Kidney (tissue), 22 donors: ENCODE measurements at places on chromosomes 5 and 9. TPM values are rescaled to one million over a fixed set of nuclear protein-coding genes. Genes with fewer than 3 reads are reported as not detected.
A peak's percentile ranks its signal among the peaks of the same experiment; 100 is the strongest.

Gene CCDC152
- 1.1 TPM for total RNA-seq

GRCh38 chr9:35616681-35617459 lies 1.3 kb downstream of the CD72 start:
- peak; percentile 70 for DNase-seq

Gene MFAP3
- total RNA-seq, result 36.4 TPM

- no peak for DNase-seq
Measured at GRCh38 chr5:34450338-34450737, 205.8 kb upstream of the RAI14 start.

DNA sequence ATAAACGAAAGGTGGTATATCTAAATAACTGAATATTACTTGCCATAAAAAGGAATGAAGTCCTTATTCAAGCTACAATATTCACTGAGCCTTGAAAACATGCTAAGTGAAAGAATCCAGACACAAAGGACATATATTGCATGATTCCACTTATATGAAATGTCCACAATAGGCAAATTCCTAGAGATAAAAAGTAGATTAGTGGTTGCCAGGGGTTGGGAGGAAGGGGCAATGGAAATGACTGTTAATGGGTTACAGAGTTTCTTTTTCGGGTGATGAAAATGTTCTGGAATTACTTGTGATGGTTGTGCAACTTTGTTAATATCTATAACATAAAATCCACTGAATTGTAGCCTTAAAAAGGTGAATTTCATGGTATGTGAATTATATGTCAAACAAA lies 227.1 kb upstream of the TRIM32 start:
- no peak for DNase-seq

- no peak for DNase-seq
Measured at GRCh38 chr9:1101846-1102641, 51.9 kb downstream of the DMRT2 start.

GRCh38 chr9:136995362-136995761 lies 1.0 kb downstream of the CLIC3 start:
- DNase-seq, result no peak

GRCh38 chr9:76873056-76873792 lies 32.7 kb downstream of the PRUNE2 start:
- no peak for DNase-seq

Gene PPP3R2
- total RNA-seq, result not detected

DNA sequence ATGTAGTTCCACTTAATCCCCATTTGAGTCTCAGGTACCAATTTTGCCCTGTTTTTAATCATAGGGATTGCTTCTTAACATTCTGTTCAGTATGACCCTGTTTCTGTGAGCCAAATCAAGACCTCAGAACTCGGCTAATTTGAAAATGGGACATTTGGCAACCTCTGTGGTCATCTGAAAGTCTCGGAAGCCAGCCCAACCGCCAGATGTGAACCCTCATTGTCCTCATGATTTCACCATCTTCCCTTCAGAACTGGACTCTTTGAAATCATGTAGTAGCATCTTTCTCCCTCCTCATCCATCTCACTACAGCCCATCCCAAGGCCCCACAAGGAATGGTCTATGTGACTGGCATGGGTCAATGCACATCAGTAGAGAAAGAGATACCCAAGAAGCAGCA lies 88.9 kb downstream of the S1PR3 start:
- no peak for DNase-seq

Gene ECM2
- total RNA-seq, result 7.6 TPM
